Caco-2 (cell line): ENCODE measurements at places on chromosomes 6 and 20. TPM values are rescaled to one million over a fixed set of nuclear protein-coding genes. Genes with fewer than 3 reads are reported as not detected.

DNA sequence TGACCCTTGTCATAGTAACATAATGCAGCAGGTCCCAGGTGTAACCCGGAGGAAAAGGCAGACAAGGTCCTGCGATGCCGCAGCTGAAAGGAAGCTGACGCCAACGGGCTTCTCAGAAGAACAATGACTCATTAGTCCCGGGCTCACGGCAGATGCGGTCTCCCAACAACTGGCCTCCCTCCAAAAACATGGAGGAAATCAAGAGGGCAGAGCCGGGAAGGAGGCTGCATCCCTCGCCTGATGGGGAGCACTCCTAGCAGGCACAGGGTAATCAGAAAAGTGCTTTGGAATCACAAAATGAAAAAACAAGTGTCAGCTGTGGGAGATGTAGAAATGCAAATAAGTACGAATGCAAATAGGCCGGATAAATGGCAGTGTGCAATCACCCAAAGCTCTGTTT lies 165.2 kb upstream of the AGPAT4 start:
- no peak overlapping the region for H3K4me3 ChIP-seq
- no peak for DNase-seq
- no peaks in the 10 kb centered on the region for H3K36me3 ChIP-seq

DNA sequence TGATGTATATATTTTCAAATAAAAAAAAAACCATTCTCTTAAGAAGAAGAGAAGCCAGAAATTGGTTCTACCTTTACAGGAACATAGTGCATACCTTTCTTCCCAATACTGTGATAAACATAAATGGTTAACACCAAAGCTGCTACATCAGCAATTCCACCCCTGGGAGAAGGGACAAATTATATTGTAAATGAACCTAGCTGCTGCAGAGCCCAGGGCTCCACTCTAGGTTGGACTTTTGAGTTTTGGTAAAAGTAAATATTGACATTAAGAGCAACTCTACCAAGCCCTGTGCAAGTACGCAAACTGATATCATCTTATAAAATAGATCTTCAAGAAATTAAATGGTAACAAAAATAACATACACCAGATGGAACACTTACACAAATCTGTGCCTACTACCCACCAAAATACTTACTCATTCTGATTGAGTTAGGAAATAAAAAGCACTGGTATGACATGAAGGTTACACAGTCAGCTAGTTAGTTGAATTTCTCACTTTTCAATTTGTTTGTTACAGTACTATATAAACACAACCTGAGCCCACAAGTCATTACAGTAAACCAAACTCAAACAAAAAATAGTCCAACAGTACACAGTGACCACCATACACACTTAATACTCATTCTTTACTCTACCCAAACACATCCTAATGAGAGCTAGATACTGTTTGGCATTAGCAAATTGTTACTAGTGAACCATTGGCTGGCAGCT lies 223.3 kb upstream of the HEY2 start:
- no peaks in the 10 kb centered on the region for H3K36me3 ChIP-seq
- no peaks in the 10 kb centered on the region; the same call in 1 of the 2 replicates for H3K27me3 ChIP-seq
- H3K4me3 ChIP-seq = no peak overlapping the region
- H3K27ac ChIP-seq = no peak overlapping the region
- DNase-seq = no peak

The FRMD1 gene
- 0.07 and 0.14 TPM in 2 replicates for total RNA-seq

The CALHM4 gene
- total RNA-seq = 1.8 and 3.4 TPM in 2 replicates

The SLC4A11 gene
- 8.6 and 9.5 TPM in 2 replicates for total RNA-seq

- H3K36me3 ChIP-seq = no peaks in the 10 kb centered on the region
- no peak for DNase-seq
- no peak overlapping the region for H3K27ac ChIP-seq
- no peaks in the 10 kb centered on the region for H3K4me1 ChIP-seq
Observed at GRCh38 chr6:161261816-161262215, 12.0 kb downstream of the AGPAT4 start.

DNA sequence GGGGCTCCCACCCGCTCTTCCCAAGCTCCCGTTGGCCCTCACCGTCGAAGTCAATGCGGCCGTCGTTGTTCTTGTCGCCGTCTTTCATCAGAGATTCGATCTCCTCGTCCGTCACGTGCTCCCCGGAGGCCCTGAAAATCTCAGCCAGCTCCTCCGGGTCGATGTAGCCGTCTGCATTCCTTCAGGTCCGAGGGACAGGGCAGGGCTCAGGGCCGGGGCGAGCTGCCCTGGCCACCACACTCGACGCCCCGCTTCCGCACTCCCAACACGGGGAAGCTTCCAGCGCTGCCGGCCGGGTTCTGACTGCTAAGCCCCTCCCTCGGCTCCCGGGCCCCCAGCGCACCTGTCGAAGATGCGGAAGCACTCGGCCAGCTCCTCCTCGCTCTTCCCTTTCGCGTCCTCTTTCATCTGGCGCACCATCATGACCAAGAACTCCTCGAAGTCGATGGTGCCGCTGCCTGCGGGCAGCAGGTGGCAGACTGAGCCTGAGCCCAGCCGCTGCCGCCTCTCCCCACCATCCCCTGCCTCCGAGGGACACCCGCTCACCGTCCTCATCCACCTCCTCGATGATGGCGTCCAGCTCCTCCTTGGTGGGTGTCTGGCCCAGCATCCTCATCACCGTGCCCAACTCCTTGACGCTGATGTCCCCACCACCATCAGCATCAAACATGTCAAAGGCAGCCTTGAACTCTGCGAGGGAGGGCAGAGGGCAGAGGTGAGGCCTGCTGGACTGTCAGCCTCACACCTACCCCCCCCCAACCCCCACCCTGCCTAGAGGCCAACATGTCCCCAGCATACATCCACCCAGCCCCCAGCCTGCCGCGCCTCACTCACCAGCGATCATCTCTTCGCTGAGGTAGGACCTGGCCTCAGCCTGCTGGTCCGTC lies 2.9 kb downstream of the TNNC2 start:
- no peak overlapping the region for H3K27ac ChIP-seq
- peak; percentile 63 for DNase-seq
- H3K27me3 ChIP-seq = no peaks in the 10 kb centered on the region

DNA sequence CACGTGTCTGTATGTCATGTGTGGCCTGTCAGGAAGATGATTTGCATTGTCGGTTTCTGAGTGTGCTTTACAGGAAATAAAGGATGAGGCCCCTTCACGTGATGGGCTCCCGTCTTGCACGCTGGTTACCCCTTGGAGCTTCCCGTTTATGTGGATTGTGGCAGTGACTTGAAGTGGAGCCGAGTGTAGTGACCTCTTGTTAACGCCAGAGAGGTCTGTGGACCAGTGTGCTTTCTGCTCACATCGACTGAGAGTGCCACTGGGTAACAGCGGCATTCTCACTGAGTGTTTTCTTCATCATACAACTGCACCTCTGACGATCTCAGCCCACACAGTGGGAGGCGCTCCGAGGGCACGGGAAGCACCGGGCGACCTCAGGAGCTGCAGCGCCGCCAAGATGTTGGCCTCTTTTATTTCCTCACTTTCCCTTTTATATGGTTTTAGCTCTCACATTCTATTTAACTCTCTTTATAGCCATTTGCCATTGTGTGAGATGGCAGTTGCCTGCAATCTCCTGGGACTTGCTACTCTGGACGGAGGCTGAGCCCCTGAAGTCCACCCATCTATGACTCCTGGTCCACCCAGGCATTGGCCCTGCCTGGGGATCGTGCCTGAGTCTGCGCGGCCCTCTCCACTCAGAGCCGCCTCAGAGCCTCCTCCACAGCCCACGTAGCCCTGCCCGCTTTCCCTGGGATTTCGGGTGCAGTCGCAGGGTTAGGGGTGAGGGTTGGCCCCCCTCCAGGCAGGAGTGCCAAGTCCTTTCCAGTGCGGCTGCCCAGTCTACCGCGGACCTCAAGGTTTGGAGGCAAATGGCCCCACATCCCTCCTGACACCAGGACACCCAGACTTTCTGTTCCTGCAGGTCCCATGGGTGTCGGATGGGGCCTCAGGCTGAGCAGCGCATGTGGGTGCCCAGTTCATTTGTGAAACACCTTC lies 238.9 kb downstream of the ERMARD start:
- no peaks in the 10 kb centered on the region for H3K36me3 ChIP-seq
- no peaks in the 10 kb centered on the region for H3K27me3 ChIP-seq
- no peak for DNase-seq
- no peaks in the 10 kb centered on the region for H3K4me1 ChIP-seq
- H3K4me3 ChIP-seq = no peak overlapping the region

The KIAA1755 gene
- total RNA-seq = 0.19 and 0.20 TPM in 2 replicates
